ENCODE measurements at places on chromosomes 3 and 15. TPM values are rescaled to one million over a fixed set of nuclear protein-coding genes. Genes with fewer than 3 reads are reported as not detected.
A peak's percentile ranks its signal among the peaks of the same experiment; 100 is the strongest.

The TRPM1 gene
- 0.05 TPM for total RNA-seq

DNA sequence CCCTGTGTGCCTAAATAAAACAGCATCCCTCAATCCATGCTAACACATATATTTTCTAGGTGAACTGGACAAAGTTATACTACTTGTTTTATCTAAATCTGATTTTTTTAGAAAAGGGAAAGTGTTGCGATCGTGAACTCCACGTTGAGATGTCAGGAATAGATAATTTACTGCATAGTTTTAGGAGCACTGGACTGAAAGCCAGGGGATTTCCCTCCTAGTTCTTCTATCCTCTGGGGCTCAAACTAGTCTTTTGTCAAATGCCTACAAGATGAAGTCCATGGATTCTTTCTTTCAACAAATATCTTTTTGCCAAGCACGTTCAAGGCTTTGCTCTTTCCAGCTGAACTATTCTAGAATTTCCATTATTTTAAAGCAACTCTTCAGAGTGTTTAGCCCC, 617 bp upstream of the HPS3 start:
- DNase-seq, result peak; percentile 25

The DUOXA2 gene
- not detected for total RNA-seq

The ZBTB38 gene
- total RNA-seq, result 94.1 TPM

- peak; percentile 78 for DNase-seq
Measured at GRCh38 chr15:83380682-83381081, 66.5 kb upstream of the SH3GL3 start.

DNA sequence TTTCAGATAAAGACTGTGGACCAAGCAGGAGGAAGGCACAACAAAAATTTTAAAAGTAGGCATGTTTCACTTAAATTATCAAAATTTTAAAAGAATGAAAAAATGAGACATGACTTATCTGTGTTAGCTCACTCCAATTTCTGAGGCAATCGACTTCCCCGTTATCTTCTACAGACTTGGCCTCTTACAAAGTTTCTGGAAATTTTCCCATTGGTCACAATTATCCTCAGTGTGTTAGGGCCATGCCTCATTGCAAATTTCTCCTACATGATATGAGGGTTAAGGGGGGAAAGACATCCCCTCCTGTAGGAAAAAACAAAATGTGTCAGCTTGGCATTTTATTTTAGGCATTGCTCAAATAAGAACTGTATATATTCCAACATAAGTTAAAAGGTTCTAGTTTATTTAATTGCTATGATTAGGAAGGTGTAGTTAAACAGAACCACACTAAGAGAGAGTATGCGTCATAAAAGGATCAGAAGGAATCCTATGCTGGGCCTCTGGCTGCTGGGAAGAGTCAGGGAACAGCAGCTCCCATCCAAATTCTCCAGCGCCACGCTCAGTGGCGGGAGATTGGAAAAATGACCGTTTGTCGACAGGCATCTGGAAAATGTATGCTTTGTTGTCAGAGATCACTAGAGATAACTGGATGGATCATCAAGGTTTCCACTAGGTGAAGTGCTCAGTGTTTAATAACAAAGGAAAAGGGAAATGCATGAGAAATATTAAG, 463.6 kb upstream of the NR2F2 start:
- no peak for DNase-seq

DNA sequence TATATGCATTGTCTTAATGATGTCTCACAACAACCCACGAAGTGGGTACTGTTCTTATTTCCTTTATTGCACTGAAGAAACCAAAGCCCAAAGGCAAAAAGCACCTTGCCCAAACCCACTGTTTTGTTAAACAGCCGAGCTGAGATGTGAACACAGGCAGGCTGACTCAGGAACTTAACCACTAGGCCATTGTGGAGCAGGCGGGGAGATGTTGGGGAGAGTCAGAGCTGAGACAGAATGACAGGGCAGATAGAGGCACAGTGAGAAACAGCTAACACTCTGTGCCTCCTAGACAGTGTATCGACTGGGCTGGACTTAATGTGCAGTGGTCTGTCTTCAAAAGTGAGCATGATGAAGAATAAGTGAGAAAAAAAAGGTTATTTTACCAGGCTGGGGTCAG, 56.5 kb downstream of the RPLP1 start:
- DNase-seq, result no peak

GRCh38 chr3:28241221-28242160, at the start of gene CMC1:
Gene CMC1 (plus strand): TSS chr3:28241619. CDS start chr3:28241794, 175 bp downstream.
- DNase-seq, result peak; percentile 95

GRCh38 chr3:177681156-177681555, 483.9 kb upstream of the TBL1XR1 start:
- peak; percentile 24 for DNase-seq

DNA sequence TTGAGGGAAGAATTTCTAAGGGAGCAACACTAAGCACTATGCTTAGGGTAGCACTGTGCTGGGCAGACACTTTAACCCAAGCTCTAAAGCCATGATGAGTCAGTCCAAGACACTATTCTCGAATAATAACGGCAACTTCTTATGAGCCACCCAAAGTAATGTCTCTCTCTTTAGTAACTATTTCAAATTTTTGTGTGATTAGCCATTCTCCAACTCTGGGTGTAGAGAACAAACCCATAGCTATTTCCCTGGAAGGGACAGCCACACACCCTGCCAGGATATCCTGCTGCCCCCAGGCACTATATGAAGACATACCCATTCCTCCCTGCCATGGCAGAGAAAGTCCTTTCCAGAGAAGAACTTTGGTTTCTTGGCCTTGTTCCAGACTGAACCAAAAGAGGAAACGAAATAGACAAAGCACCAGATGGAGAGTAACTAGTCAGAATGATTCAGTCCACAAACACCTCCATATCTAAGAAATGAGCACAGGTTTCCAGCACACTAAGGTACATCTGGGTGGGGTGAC, 384.9 kb upstream of the THBS1 start:
- DNase-seq, result peak; percentile 80

DNA sequence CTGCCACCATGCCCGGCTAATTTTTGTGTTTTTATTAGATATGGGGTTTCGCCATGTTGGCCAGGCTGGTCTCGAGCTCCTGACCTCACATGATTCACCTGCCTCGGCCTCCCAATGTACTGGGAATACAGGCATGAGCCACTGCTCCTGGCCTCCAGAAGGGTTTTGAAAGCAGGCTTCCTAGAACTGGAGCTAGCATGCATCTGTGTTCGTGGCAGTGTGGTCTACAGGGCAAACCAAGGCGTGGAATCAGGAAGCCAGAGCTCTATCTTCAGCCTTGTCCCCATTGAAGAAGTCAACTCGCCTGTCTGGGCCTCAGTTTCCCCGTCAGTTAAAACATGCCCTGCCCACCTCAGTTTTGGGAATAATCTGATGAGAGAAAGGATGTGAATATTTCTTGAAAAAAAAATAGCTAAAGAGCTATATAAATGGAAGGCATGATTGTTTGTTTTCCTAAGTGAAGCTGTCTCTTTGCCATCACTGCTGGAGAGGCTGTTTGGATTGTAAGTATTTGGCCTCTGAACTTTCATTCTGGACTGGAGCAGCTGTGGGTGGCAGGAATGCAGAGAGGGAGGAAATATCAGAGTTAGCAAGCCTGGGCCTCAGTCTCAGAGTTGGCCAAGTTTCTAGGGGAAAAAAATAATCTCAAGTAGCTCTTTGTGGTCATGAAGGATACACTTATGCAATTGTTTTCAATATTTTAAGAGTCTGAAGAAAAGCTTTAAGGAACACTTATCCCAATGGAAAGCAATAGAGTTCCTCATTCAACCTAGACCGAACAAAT, 36.5 kb upstream of the UACA start:
- peak; percentile 81 for DNase-seq

The GHRL gene
- total RNA-seq, result not detected

The COMMD4 gene
- 145 TPM for total RNA-seq

DNA sequence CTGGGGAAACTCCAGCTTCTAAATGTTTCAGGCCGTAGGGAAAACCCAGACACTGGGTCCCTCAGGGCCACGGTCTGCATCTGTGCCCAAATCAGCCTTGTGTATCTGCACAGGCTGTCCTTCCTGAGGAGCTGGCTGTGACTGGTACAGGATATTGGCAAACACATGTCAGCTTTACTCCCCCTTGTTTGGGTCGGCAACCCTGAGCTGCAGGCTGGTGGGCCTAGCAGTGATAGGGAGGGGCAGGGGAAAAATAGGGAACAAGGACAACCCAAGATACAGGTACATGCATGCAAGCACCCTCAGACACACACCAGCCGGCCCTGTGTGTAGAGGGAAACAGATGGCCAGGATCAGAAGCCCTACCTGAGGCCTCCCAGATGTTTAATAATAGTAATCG, 28.7 kb upstream of the HCN4 start:
- no peak for DNase-seq

The SPATA12 gene
- 1.9 TPM for total RNA-seq

- no peak for DNase-seq
Measured at GRCh38 chr3:120706950-120707349, 24.9 kb upstream of the HGD start.

The SUCNR1 gene
- total RNA-seq, result 506 TPM

- peak; percentile 5 for DNase-seq
Measured at GRCh38 chr3:178195824-178196223, 340.4 kb upstream of the KCNMB2 start.

DNA sequence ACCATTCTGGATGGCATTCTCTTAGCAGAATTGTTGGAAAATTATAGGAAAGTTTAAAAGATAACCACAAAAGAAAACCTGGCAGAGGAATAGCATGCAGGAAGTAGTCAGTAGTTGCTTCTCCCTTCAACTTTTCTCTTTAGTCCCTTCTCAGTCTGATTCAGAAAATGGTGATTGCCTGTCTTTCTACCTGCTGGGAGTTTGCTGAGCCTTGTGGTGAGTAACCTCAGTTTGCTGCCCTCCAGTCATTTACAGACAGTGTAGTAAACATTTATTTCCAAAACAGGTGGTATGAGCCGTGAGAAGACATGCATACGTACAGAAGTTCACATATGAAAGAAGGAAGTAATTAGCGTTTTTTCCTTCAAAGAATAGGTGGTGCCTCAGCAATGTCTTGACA, 224.7 kb upstream of the POU1F1 start:
- no peak for DNase-seq

- DNase-seq, result peak; percentile 22
Measured at GRCh38 chr3:49295489-49296058, 18.5 kb upstream of the C3orf62 start.

The LTK gene
- 4.3 TPM for total RNA-seq

The RTP4 gene
- total RNA-seq, result 0.78 TPM

- no peak for DNase-seq
Measured at GRCh38 chr15:29986946-29987345, 95.8 kb upstream of the GOLGA8J start.

DNA sequence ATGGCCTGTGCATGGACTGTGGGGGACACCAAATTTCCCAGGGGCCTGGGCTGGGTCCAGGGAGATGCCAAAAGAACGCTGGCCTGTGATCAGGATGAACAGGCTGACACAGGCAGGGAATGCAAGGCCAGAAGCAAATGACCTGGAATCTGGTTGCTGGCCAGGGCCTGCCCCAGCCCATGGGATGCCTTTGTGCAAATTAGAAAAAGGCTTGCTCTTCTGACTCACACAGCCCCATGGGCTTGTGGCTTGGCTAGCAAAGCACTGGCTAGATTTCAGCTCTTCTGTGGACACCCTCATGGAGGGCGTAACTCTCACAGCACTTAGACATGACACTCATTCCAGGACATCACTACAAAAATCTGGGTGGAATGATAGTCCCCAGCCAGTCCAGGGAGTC, 356.0 kb downstream of the SHQ1 start:
- DNase-seq, result peak; percentile 92

The ATP10A gene
- not detected for total RNA-seq

The SGO1 gene
- total RNA-seq, result 30.0 TPM

The ATP2B2 gene
- 0.12 TPM for total RNA-seq

DNA sequence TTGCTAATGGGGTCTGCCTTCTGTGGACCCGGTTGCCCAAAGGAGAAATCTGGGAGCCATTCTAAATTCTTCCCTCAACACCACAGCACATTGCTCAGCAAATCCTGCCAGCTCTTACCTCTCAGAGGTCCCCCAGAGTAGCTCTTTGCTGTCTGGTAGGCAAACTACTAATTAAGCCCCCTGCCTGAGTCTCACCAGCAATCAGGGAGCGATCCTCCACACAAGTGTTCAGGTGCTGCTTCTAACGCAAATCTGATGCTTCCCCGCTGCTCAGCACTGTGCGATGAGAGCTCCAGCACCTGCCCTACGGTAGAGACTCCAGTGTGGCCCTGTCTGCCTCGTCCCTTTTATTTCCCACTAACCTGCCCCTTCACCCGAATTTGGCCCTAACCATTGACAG, 60.5 kb downstream of the HCN4 start:
- DNase-seq, result no peak

The EPHA6 gene
- not detected for total RNA-seq

- DNase-seq, result peak; percentile 97
Measured at GRCh38 chr3:149473357-149474249, 894 bp upstream of the TM4SF4 start.

All from A172 (cell line).